Spleen (tissue), 13 donors: ENCODE measurements at places on chromosomes 3 and 15. TPM values are rescaled to one million over a fixed set of nuclear protein-coding genes. Genes with fewer than 3 reads are reported as not detected.

EAF2 gene
- total RNA-seq: 33.6 TPM

MESD gene
- 25.4 TPM for total RNA-seq

ISG20 gene
- 110 TPM for total RNA-seq

PROS1 gene
- 42.8 TPM for total RNA-seq

SLC22A14 gene
- 0.60 TPM for total RNA-seq

BSN gene
- total RNA-seq: 0.27 TPM

- no peak for DNase-seq
These were observed 51.0 kb downstream of the CACNA2D3 start for GRCh38 chr3:54173371-54173770.

DNA sequence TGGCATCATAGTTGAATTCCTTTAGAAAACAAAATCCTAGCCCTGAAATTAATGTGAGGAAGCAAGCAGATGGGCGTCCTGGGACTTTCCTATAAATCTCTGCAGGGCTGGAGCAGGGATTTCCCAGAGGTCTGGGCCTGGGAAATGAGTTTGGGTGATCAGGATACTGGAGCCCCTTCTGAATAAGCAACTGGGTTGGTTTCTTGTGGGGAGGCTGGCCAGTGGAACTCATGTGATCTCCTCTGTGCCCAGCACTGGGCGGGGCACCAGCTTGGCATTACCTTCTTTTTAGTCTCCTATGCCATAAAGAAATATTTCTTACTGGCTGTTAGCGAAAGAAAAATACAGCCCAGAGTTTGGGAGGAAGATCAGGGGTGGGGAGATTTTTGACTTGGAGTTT is 1.7 kb downstream of the THSD4 start:
- DNase-seq: no peak

DNA sequence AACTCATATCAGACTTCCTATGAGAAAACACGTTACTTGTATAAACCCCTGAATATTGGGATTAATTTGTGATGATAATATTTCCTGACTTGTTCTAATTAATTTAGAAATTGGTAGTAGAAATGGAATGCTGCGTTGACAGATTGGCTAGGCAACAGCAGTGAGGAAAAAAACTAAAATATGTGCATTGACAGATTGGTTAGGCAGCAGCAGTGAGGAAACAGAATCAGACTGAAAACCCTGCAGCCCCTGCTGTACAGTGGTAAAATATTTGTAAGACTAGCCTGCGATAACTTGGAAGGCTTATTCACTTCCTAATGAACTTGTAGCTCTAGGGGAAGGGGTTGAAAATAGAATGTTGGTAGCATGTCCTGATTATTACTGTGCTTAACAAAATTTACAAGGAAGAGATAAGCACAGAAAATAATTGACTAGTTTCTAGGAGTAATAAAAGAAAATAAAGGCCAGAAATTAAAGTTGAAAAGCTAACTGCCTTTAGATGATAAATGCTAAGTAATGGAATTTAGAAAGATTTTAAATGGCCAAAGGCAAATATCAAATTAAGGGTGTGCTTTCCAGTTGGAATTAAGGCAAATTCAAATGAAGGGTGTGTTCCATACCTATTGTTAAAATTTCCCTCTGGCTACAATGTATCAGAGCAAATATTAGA is 29.9 kb upstream of the IL16 start:
- DNase-seq: no peak

DNA sequence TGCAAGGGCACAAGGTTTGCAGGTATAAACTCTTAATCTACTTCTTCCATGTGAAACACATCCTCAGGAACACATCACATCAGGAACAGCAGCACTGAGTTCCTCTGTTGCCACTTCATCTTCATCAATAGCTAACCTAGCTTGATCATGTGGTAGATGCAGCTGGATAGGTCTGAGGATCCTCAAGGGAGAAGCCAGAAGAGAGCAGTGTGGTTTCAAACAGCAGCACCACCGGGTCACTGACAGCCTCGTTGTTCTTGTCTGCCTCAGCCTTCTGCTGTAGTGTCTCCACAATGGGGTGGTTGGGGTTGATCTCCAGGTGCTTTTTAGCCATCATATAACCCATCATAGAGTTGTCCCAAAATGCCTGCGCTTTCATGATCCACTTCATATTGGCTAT is 58.8 kb downstream of the ADAM10 start:
- no peak for DNase-seq

GRCh38 chr15:65060641-65061397 is 7.0 kb downstream of the RASL12 start:
- DNase-seq: peak; percentile 44

DNA sequence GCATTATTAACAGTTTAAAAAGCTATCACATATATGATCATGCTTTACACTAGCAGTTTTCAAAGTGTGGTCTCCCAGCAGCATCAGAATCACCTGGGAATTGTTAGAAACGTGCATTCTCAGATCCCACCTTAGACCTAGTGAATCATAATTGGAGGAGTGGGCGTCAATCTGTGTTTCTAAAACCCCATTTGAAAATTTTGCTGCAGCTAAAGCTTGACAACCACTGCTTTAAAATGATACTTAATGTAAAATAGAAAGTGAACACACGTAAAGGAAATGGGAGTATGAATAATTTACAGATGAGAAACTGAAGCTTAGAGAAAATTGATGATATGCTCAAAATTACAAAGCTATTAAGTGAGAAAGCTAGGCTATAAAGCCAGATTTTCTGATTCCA is 62.3 kb downstream of the SLC9C1 start:
- DNase-seq: no peak

- DNase-seq: no peak
These were observed 1.5 kb upstream of the MYNN start for GRCh38 chr3:169771497-169772304.

DNA sequence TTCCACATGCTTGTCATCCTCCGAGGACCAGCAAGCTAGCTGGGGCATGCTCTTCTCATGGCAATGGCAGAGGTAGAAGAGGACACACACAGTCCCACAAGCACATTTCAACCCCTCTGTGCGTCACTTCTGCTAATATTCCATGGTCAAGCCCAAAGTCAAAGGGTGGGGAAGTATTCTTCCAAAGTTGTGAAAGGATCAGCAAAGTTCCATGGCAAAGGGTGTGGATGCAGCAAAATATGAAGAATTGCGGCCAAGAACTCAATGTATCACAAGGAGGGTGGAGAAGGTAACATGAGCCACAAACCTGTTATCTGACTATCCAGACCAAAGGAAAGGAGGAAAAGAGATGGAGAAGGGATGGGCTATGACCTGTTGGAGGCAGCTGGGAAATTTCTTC is 71.2 kb upstream of the SNRK start:
- no peak for DNase-seq

- DNase-seq: no peak
These were observed 56.8 kb downstream of the PHLDB2 start for GRCh38 chr3:111915905-111916304.

DNA sequence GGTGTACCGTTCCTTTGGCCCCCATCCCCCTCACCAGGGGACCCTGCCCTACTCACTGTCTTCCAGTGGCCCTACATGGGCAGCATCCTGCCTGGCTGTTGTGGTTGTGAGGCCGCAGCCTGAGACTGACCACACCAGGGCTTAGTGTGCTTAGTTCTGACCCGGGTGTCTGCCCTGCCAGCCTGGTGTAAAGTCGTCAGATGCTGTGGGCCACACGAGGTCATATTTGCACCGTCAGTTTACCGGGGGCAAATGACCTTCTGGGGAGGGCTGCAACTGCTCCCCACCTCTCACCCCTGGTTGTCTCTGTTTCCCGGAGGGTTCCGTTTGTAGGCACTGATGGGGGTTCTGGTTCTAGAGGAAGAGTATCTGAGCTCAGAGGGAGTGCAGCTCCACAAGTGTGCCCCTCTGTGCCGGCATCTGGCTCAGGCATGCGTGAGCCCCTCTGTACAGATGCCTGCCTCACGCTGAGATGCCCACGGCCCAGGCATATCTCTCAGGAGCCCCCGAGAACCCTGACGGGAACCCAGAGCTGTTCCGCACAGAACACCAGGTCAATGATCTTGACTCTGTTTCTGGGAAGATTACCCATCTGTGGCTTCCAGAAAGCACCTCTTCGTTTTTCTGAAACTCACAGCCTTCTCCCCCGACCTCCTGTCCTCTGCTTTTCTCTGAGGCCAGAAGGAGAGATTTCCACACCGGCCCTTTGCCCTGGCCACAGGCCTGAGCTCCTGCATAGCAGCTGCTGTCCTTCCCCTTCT is 19.2 kb downstream of the KLF13 start:
- DNase-seq: peak; percentile 76

DNA sequence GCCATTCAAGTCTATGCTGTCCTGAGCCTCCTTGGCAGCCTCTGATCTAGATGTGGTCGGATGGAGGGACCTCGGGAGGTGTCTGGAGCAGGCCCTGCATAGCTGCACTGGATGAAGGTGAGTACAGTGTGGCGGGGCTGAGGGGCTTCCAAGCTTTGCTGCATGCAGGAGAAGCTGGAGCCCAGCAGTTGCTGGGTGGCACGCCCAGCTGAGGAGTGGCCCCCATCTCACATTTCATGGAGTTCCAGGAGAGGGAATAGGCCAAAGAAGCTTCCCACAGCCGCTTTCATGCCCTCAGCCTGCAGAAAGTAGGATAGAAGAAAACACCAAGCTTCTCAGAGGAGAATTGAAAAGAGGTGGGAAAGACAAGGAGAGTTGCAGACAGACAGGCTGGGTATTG is 48.3 kb upstream of the PRR20G start:
- no peak for DNase-seq

- no peak for DNase-seq
These were observed 5.3 kb downstream of the IP6K2 start for GRCh38 chr3:48711727-48712126.

- no peak for DNase-seq
These were observed 1.4 kb downstream of the PPP2R3A start for GRCh38 chr3:135966962-135967274.

DNA sequence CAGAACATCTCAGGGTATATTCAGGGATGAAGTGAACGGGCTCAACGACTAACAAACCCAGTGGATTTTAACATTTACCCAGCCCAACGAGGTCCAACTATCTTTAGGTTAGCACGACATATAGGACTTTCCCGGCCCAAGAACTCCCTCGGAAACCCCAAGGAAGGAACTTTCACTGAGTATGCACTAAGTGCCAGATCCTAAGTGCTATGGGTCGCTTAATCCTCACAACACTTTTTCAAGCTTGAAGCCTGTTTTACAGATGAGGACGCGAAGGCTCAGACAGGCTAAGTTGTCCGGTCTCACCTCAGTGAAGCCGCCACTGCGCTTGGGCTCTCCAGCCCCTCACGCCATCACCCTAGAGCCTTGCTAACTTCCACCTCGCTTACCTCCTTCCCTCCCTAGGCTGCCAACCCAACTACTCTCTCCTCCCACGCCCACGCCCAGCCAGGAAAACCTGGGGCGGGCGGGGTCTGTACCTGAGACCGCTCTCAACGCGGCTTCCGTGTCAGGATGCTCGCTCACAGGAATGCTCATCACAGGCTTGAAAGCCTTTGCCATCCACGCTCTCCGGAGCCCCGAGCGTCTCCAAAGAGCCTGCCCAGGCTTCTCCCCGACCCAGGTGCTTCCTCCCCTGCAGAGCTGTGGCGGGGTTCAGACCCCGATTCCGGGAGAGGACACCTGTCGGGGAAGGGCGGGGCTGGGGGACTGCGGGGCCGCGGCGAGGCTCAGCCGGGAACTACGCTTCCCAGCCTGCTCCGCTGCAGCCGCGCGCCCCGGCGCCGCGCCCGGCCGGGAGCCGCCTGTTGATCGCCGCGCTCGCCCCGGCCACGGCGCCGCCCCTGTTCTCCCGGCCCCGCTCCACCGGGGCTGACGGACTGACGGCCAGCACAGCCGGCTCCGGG is at the start of gene TMOD2:
Gene TMOD2 (plus strand): TSS at position 806 of the 905 bp plus-strand sequence. CDS start 14,845 bp downstream, outside the sequence.
- DNase-seq: peak; percentile 92

- no peak for DNase-seq
These were observed 38.9 kb upstream of the TPRG1 start for GRCh38 chr3:189132839-189133238.

DNA sequence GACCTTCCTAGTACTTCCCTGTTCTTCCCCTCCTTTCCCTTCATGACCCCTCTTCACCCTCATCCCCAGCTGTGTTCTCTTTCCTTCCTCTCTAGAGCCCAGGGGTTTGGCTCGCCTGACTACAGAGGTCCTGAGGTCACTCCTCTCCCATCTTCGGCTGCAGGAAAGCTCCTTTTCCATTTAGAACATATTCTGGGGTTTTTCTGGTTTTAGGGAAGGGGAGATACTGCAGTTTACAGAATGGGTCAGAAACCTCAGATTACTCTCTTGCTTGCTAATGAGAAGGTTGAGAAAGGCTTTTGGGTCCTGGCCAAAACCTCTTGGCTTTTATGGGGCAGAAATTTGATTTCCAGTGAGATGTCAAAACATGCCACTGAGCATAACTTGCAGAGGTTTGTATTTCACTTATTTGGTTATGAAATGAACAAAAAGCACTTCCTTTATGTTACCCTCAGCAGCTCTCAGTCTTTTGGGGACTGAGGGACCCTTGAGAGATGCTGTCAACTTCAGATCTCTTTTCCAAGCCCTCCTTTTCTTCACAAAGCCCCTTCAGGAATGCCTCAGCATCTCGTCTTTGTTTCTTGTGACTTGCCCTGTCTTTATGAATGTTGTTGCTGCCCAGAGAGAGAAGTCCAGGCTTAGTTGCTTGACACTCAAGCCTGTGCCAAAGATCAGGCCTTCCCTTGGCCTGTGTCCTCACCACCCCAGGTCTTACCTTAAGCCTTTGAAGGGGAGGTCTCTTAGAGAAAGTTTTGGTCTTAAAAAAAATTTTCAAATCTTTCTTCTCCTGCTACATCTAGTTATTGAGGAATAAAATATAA is 121.7 kb upstream of the TPM1 start:
- DNase-seq: no peak

DNA sequence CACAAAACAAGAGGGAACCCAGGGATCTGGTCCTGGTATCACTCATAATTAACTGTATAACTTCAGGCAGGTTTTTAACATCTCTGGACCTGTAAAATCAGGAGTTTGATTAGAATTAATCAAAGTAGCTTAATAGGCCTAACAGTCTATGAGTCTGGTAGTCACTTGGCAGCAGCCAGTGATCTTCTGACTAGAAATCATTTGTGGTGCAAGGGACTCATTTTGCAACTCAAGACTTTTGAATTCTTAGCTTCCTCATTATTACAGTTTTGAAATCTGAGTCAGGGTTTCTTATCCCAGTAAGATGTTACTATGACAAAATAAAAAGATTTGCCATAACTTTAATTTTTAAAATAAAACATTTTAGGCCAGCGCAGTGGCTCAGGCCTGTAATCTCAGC is 70.8 kb downstream of the TMCC1 start:
- no peak for DNase-seq

DNA sequence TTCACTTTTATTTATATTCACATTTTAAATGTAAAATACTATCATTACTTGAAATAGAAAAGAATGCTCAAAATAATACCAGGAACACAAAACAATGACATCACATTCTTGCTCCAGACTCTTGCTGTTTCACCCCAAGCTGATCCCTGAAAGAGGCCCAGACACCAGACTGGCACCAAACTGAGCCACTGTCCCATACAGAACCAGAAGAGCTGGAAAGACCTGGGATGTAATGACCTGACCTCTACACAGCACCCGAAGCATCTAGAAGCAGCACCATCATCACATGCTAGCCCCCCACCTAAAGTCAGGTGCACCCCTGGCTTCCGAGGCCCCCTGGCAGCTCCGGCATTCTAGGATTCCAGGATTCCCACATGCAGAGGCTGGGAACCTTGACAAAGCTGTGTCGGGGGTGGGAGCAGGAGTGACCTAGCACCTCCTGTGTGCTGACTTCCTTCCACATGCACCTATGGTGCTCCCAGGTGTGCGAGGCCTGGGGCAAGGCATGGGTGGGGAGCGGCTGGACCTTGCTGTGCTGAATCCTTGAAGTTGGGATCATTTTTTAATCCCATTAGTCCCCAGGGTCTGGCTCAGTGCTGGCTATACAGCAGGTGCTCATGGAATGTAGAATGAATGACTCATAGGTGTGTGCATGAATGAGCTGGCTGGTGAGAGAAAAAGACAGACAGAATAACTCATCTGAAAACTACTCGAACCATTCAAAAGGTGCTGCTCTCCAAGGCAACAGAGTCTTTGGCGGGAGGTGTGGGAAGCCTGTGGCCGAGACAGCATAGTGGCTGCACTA is 144.7 kb upstream of the IQSEC1 start:
- no peak for DNase-seq
